Erythroblast (primary cell): ENCODE measurements at places on chromosomes 3 and 15.

DNA sequence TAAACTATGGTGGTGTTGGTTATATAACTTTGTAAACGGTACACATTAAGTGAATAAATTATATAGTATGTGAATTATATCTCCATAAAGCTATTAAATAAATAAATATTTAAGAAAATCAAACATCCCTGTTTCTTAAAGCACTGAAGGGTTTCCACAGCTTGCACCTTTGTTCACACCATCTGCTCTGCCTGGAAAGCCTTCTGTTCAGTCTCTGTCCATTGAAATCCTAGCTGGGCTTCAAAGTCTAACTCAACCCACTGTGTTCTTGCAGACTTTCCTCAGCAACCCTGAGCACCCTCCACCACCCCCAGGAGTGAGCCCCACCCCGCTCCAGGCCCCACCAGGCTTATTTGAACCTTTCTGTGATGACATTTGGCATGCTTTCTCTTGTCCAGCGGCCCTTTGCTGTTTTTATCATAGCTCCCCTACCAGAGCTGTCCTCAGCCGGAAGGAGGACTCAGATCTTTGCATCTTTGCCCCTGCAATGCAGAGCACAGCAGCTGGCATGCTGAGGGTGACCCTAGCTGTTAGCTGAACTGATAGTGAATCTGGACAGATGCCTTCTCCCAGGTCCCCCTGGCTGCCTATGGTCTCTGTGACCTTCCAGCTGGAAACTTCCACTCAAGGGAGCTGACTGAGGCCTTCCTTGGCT is 105.2 kb downstream of the DAPK2 start:
- no peak for DNase-seq

GRCh38 chr3:15861163-15861562 is 63.4 kb upstream of the ANKRD28 start:
- DNase-seq = peak; percentile 64

DNA sequence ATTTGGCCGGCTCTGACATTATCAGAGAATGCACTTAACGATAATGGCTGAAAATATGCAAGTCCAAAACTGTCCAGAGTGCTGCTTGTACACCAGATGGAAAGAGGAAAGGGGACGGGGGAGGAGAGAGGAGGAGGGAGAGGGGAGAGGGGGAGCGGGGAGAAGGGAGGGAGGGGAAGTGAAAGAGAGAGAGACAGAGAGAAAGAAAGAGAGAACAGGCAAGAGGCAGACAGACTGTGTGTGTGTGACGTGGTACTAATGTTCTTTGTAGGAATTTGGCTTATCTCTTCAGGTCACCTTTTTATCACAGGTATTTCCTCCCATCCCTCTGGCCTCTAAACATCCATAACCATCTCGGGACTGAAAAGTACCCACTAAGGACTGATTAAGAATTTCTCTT is 75.1 kb upstream of the LMOD3 start:
- DNase-seq = no peak

- no peak for DNase-seq
Observed at GRCh38 chr3:86126552-86126951, 864.4 kb downstream of the VGLL3 start.

DNA sequence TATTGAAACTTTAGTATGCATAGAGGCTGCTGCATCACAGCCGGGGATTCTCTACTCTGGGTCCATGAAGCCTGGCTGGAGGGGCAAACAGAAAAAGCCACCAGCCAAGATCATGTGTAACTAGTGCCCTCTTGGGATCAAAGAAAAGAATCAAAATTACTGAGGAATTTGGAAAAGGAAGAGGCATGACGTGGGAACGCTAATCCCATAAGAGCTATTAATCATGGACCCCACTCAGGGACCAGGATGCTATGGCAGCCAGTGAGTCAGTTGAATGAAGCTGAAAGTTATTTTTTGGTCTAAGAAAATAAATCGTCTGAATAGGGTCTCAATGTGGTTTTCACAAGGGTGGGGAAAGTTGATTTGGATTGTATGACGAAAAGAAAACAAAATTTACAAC is 1165.1 kb downstream of the ROBO2 start:
- DNase-seq = no peak

DNA sequence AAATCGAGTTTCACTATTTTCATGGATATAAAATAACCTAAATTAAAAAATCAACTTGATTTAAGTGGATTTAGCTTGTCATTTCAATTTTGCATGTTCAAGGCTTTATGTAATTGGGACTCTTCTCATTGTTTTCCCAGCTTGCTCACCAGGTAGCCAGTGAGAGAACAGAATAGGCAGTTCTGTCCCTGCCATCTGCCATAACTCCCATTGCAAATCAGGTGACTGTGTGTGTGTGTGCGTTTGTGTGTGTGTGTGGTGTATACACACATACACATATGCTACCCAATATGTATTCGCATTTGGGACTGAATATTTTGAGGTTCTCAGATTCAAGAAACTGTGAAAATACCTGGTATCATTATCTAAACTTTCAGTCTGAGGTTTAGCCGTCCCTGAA is 1069.8 kb downstream of the IGSF11 start:
- DNase-seq = no peak

DNA sequence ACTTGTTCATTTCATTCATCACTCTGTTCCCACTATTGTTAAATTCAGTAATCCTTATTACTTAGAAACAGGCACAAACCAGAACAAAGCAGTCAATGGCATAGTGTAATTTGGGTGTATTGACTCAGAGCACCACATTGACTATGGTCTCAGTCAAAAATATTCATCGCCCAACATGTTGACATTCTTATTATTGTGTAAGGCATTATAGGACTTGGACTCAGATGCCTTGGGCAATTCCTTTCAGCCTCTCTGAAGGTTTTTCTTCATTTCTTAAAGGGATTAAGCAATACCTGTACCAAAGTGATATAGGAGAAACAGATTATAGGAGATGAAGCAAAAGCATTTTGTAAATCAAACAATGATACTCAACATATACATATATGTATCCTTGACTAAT is 114.7 kb upstream of the BHLHE40 start:
- no peak for DNase-seq

DNA sequence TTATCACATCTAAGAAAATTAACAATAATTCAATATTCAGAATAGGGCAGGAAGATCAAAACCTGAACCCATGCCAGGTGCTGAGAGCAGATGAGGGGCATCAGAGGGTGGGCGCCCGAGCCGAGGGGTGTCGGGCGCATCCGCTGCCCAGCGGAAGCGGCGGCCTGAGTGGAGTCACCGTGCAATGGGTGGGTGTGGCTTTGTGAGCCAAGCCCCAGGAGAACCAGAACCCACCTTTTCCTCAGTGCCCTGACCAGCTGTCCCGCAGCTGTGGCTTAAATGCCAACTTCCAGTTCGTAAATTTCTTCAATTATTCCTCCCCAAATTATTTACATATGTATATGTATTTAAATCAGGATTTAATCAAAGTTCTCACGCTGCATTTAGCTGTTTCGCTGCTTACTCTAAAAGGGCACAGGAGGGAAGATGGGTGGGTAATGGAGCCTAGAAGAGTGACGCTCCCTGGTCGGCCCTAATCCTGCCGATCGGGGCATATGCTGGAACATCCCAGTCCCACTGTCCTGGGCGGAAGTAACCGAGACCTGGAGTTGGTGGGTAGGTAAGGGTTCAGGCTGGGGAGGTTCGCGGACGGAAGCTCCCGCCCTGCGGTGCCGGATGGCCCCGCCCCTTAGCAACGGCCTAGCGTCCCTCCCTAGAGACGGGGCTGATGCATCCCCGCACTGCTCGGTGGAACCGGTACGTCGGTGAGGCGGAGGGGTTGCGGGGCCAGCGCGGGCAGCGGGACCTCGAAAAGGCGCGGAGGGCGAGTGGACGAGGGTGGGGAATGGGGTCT is 1.3 kb downstream of the DNAH1 start:
- peak; percentile 69 for DNase-seq

DNA sequence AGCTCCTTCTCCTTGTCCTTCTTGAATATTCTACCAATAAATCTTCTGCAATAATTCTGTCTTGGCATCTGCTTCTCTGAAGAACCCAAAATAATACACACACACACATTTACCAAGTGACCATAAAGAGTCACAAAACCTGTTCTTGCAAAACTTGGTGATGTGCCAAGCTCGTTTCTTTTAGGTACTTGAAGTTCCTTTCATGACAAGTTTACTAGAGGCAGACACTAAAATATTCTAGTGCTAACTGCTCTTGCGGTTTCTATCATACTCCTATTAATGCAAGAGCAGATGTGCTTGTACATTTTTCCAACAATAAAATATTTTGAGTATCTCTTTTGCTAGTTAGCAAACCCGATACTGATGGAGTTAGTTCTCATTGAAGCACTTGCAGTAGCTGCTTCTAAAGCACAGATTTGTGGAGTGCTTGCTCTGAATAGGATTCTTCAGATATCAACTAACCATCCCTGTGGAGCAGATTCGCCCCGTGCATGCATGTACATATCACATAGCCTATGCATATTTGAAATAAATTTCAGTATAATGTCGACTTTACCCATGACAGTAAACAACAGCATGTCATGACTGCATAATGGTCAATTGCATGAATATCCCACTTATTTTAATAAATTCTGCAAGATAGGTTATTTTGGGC is 23.2 kb downstream of the HHLA2 start:
- no peak for DNase-seq

DNA sequence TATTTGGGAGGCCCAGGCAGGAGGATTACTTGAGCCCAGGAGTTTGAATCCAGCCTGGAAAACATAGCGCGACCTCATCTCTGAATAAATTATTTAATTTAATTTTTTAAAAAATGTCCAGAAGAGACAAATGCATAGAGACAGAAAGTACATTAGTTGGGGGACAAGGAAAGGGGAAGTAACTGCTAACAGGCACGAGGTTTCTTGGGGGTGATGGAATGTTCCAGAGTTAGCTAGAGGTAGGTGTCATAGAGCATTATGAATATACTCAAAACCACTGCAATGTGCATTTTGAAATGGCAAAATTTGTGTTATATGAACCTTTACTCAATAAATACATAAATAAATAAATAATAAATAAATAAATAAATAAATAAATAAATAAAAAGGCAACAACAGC is 31.7 kb upstream of the CYP11A1 start:
- DNase-seq = no peak

DNA sequence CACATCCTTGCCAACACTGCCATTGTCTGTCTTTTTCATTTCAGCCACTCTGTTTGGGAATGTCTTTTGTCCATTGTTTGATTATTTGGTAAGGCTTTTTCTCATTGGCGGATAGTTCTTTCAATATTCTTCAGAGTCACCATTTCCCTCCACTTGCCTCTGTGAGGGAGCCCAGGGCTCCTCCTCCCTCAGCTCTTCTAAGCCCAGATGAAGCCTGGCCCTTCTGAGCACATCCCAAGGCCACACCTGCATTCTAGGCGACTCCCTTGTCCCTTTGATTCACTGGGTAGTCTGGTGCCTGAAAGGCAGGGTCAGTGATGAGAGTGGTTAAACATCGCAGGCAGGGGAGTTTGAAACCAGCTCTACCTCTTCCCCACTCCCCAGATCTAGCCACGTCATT is 12.4 kb upstream of the LTF start:
- DNase-seq = no peak

GRCh38 chr15:73130830-73131229 is 78.6 kb downstream of the NEO1 start:
- no peak for DNase-seq

GRCh38 chr3:46527239-46527638 is 29.5 kb downstream of the RTP3 start:
- no peak for DNase-seq

- no peak for DNase-seq
Observed at GRCh38 chr3:124893526-124893925, 6.4 kb upstream of the ITGB5 start.

GRCh38 chr3:473033-473800 is 276.7 kb downstream of the CHL1 start:
- DNase-seq = no peak

DNA sequence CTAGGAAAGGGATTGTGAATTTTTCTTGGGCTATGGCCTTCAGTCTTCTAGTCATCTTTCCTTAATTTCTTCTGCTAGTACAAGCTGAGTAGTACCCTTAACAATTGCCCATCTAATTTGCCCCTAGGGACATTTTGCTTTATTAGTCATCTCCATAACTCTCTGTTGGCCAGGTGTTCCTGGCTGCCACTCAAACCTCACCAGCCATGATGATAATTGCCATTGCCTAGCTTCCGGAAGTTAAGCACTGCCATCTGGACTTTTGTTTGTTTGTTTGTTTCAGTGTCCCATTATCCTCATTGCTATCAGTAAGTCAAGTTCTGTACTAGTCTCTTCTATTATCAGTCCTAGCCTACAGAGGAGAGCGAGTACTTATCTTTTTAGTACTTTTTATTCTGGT is 36.6 kb upstream of the UBL7 start:
- DNase-seq = no peak

DNA sequence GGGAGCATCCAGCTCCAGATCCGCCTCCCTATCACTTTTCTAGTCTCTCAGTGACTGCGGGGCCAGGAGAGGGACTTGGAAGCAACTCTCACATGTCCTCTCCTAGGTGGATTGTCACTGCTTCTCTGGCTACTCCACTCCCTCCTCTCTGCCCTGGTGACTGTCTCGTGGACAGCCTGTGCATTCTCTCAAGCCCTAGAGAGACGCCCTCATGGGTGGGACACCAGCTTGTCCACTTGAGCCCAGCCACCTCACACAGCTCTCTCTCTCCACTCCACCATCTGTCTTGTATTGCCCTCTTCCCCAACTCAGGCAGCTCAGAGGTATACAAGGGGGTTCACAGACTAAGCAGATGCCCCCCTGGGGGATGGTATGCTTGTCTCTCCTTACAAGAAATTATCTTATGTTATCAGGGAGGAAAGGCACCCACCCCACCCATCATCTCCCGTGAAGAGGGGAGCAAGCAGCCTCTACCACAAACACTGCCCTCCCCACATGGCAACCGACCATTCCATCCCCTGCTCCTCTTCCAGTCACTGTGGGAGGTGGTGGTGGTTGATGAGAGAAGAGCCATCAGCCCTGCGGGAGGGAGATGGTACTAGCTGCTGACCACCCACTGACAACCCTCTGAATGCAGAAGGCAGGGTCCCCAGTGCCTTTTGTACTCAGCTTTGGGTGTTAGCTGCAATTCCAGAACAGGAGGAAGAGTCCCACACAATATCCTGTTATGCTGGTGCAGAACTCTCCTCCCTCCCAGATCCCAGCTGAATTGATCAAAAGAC is 15.5 kb upstream of the LOXL1 start:
- DNase-seq = no peak

DNA sequence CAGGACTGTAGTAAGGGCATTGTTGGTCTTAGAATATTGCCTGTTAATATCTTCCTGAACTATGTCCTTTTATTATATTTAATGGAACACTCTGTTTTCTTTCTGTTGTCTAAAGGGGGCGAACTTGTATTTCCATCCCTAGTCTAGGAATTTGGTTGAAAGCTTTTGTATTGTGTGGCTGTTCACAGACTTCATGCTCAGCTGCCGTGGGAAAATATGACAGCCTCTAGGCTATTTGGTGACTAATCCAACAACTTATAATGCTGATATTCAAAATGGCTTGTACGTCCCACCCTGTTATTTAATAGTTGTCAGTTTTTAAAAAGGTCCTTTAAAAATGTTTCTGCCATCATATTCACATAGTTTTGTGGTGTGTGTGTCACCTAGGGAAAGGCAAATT is 202.6 kb downstream of the KLHL25 start:
- DNase-seq = peak; percentile 6

GRCh38 chr15:99962006-99962561 is 228.8 kb upstream of the LYSMD4 start:
- no peak for DNase-seq

GRCh38 chr15:82726816-82727215 is 17.1 kb upstream of the AP3B2 start:
- DNase-seq = no peak
